NCI-H510A (cell line): ENCODE measurements at places on chromosomes 5 and 9.

DNA sequence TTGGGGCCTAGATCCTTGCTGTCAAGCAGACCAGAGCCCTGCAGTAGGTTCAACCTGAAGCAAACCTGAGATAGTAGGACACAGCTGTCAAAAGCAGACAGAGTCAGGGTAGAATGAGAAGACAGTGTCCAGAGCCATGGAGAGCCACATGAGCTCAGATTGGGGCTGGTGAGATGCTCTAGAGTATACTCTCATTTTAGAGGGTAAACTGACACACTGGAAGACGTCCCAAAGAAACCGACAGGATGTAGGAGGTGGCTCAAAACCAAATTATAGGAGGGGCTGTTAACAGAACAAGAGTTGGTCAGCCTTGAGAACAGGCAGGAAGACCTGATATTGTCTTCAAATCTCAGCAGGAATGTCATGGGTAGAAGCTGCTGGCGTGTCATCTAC lies 11.5 kb downstream of the CCDC69 start:
- DNase-seq = no peak

DNA sequence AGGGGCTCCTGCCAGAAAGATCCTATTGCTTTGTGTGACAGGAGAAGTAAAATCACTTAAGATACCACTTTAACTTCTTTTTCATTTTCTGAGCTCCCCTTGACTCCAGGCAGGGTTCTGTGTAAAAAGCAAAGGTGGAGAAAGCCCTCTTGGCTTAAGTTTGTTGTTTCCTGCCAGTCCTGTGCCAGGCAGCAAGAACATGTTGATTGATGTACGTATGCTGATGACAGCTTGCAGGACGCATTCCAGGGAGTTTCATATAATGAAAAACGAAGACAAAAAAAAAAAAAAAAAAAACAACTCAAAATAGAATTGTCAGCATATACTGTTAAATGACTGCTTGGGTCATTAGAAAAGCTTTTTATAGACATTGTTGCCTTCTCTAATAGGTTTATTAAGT lies 251.7 kb downstream of the PSAT1 start:
- no peak for DNase-seq

DNA sequence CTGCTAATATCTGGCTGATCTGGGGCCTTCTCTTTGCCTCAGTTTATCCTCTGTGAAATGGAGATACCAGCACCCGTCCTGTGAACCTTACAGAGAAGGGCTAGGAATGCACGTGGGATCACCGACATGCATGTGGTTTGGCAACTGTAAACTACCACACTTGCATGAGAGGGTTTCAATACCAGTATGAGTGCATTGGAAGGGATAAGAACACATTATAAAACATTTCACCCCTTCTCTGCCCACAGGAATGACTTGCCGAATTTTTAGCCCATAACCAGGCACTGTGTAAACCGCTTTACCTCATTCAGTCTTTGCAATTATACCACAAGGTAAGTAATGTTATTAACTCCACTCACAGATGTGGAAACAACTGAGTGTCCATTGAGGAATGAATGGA lies 8.9 kb upstream of the RAB14 start:
- DNase-seq = no peak

GRCh38 chr5:74865256-74865803 lies 857 bp downstream of the FAM169A start:
- no peak for DNase-seq

DNA sequence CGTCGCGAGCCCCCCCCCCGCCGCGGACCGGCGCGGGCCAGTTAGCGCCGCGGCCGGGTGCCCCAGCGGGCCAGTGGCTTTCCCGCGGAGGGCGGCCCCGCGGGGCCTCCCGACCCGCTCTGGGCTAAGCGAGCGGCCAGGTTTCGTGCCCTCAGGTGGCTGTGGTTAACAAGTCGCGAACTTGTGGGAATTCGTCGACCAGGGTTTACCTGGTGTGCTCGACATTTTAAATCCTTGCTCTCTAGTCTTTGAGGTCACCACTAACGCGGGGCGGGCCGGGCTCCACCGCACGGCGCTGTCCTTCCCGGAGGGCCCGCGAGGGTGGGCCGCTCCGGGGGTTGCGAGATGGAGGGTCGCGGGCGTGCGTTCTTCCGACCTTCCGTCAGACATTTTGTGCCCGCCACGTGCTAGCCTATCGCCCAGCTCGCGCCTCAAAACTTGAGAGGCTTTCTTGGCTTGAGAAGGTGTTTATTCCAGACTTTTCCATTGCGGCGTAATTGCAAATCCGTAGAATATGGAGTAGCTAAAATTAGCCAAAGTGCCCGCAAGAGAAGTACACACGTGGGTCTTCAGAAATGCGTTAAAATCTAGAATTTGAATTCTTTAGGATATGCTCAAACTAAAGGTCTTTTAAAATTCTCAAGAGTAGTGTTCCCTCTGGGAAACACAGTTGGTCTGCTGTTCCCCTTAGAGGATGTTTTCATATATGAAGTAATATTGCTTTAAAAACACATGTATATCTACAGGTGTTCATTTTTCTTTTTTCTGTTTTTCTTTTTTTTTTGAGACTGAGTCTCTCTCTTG lies 2.1 kb downstream of the ANP32B start:
- no peak for DNase-seq

DNA sequence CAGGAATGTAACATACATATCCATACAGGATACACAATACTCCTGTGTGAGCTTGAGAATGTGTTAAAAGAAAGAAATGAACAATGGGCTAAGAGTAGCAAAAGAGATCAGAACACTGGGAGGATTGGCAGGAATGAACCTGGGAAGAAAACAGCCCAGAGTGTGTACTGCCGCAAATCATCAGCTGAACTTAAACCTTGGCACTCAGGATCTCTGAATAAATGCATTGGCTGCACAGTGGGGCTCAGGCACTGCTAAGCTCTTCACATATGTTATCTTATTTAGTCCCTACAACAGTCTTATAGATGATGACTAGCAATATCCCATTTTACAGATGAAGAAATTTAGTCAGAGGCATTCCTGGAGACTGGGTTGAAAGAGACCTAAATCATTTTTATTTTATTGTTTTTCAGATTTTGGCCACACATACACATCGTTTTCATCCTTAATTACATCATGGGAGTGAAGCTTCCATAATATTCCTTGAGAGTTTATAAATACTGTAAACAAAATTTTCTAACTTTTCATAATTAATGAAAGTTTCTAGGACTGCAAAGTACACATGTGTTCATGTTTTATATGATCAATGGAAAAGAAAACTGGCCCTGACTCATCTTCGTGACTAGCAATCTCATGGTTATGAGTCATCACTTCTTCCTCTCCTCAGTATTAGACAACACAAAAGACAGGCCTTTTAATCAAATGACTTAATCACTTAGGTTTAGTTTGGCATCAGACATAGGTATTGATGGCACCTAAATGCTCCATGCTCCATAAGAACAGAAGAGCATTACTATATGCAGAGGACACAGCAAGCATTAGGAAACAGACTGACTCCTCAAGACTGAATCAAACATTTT lies 59.2 kb downstream of the CDH18 start:
- no peak for DNase-seq
